Stimulated activated CD8-positive, alpha-beta memory T cell treated with anti-CD3 and anti-CD28 coated beads, Interleukin-15, amount 100 ng/mL, for 48 hours (primary cell): ENCODE measurements at places on chromosomes 2 and 18.

DNA sequence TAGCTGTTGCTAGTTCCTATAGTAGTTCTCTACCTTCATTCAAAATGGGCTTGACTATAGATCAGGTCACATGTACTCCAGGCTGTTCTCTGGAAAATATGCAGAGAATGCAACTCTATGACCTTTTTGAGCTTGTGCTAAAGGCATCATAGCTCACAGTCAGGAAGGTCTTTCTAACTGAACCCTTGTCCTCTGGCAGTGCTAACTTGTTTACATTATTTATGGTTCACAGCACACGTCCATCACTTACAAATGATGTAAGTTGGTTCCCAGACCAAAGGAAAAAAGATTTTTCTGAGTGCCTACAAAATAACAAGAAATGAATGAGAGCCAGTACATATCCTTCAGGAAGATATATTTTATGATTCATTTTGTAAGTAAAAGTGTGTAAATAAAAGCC lies 236.1 kb downstream of the GCA start:
- no peak for DNase-seq

DNA sequence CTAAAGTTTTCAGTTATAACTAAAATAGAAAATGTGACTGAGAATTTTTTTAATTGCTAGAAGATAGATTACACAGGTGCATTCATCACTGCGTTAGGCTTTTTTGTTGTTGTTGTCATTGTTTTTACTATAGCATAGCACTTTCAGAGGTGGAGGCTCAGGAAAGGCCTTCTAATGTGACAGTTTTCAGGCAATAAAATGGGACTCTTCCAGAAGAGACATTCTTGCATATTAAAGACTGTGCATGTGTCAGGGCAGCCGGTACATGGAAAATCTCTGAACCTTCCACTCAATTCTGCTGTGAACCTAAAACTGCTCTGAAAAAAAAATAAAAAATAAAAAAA lies 175.2 kb downstream of the METTL4 start:
- DNase-seq: no peak

DNA sequence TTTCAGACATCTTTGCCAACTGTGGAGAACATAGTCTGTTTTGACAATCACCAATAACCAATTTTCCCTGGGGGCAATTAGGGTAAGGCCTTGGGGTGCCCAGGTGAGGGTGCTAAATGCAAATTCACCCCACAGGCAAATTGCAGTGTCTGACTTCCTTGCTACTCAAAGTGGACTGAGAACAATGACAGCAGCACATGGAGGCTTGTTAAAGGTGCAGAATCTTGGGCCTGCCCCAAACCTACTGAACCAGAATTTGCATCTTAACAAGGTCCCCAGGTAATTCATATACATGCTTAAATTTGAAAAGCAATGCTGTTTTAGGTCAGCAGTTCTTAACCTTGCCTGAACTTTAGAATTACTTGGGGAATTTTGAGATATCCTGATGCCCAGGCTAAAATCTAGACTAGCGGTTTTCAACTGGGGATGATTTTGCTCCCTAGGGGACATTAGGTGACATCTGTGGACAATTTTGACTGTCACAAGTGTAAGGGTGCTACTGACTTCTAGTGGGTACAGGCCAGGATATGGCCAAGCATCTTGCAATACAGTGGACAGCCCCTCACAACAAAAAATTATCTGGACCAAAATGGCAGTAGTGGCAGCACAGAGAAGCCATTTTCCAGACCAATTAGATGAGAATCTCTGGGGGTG lies 80.2 kb upstream of the GCFC2 start:
- no peak for DNase-seq

- no peak for DNase-seq
Observed at GRCh38 chr2:95041060-95041823, 15.7 kb downstream of the MAL start.

DNA sequence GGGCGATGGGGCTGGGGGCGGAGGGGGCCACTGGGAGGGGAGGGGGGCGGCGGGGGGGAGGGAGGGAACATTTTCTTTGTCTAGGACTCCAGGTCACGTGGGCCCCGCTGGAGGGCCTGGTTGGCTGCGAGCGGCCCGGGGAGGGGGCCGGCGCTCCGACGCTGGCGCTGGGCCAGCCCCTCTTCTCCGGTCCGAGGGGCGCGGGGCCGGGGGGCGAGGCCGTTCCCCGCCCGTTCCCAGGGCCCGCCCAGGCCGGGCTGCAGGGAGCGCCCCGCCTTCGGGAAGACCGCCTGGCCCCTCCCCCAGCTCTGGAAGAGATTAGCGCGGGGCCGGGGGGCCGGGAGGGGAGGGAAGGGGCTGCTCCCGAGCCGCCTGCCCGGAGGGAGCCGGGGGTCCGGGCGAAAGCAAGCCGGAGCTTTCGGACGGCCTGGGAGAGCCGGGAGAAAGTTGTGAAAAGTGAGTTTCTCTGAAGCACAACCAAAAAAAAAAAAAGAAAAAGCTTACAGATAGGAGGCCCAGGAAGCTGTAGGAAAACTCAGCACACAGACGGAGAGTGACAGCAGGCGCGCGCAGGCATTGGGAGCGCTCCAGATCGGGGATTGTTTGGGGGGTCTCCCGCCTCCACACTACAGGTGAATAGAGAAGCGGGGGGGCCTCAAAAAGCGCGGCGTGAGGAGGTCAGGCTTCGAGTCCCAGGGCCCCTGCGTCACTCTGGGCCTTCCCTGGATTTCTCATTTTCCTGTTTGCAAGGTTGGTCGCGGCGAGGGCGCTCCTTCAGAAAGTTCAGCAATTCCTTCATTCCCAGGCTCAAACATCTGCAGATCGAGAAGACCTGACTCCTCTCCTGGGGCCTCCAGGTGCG lies 84.1 kb upstream of the POMC start:
- no peak for DNase-seq

- DNase-seq: no peak
Observed at GRCh38 chr2:235021752-235022151, 69.9 kb downstream of the SH3BP4 start.

DNA sequence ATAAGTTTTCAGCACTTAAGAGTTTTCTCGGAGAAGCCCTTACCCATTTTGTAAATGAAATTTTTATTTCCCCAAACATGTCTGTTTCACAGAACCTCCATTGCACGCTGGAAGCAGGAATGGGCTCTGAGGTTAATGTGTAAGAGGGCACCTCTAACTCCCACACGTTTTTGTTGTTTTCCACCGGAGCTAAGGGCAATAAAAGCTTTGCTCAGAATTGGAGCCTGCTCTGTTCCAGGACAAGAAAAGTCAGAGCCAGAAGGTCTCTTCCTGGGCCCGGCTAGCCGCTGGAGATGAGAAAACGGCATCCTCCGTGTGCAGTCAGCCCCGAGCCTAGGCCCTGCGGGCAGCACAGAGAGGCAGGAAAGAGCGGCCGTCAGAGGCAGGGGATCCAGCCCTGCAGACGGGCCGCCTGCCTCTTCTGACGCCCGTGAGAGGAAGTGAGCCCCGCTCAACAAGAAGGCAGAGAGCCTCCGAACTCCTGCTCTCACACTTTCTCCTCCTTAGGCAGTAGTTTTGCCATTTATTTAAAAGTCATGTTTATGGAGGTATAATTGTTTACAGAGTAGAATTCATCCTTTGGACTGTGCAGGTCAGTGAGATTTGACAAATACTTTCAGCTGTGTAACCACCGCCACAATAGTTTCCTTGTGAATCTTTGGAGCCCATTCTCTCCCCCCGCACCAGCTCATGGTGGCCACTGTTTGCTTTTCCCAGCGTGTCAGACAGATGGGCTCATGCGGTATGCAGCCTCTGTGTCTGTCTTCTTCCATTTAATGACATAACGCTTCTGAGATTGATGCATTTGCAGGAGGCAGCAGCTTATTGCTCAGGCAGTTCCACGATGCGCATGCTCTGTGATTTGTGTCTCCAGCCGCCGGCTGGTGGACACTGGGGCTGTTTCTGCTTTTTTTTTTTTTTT lies 117.3 kb downstream of the GALR1 start:
- DNase-seq: no peak

GRCh38 chr2:189408294-189408693 lies 33.0 kb upstream of the WDR75 start:
- DNase-seq: no peak

- DNase-seq: no peak
Observed at GRCh38 chr2:108164318-108164717, 75.5 kb upstream of the SULT1C3 start.

- no peak for DNase-seq
Observed at GRCh38 chr2:146124741-146125140, 1604.8 kb upstream of the ZEB2 start.

GRCh38 chr18:59219672-59220163 lies at the start of gene GRP:
GRP (plus strand) TSS chr18:59220158; CDS start chr18:59220266, 108 bp downstream.
- DNase-seq: no peak

DNA sequence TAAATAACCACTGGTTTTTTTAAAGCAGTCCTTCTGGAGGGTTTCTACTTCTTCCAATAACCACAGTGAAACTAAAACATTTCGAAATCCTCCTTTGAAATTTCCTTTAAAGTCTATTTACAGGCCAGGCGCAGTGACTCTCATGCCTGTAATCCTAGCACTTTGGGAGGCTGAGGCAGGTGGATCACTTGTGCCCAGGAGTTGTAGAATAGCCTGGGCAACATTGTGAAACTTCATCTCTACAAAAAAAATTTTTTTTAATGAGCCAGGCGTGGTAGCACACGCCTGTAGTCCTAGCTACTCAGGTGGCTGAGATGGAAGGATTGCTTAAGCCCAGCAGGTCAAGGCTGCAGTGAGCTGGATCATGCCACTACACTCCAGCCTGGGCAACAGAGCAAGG lies 15.2 kb downstream of the KIDINS220 start:
- DNase-seq: no peak

- DNase-seq: no peak
Observed at GRCh38 chr2:46327627-46328026, 30.4 kb downstream of the EPAS1 start.

DNA sequence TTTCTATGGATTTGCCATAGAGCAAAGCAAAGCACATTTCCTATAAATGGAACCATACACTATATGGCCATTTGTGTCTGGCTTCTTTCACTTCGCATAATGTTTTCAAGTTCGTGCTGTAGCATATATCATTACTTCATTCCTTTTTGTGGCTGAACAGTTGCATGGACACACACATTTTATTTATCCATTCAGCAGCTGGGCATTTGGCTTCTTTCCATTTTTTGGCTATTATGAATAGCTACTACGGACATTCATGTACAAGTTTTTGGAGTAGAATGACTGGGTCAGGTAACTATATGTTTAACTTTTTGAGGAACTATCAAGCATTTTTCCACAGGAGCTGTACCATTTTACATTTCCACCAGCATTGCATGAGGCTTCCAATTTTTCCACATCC lies 10.7 kb upstream of the SELENOI start:
- DNase-seq: no peak

- no peak for DNase-seq
Observed at GRCh38 chr18:75880925-75881504, 453.5 kb upstream of the SMIM21 start.

DNA sequence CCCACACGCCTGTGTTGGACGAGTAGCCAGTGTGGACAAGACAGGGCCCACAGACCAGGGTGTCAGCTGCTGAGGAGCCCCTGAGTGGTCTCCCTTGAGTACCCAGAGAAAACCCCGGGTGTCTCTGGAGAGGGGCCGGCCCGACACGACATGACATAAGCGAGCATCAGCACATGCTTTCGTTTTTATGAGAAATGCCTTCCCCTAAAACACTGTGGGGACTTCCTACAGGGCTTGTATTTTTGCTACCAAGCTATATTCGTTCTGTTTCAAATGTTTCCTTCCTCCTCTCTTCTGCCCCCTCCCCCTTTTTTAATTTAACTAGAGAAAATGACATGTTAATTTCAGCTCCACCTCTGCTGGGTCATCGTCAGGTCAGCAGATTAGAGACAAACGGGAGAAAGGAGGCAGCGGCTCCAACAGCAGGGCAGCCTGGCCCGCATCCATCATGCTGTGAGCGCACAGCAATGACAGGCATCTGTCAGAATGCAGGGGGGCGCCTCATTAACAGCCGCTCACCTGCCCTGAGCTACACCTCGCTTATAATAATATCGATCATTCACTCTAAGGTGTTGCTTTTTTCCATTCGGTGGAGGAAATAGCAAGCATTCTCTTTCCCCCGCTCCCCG lies 286.2 kb downstream of the ZNF516 start:
- DNase-seq: no peak

GRCh38 chr18:12867441-12868123 lies 16.5 kb downstream of the PTPN2 start:
- no peak for DNase-seq

DNA sequence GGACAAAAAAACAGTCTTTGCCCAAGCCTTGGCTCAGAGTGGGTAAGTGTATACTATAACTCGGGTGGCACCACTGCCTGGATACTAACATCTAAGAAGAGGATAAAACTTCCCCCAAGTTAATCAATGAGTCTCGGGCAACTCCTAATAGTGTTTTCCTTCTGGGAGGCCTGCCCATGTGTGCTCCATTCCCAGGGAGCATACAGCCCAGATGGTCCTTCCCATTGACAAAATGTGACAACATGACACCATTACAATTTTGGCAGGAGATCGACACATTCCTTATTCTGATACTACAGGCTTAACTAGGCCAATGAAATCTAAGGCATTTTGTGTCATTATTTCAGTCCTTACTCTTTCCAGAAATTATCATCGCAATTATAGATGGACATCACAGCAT lies 52.7 kb upstream of the CRIM1 start:
- no peak for DNase-seq

DNA sequence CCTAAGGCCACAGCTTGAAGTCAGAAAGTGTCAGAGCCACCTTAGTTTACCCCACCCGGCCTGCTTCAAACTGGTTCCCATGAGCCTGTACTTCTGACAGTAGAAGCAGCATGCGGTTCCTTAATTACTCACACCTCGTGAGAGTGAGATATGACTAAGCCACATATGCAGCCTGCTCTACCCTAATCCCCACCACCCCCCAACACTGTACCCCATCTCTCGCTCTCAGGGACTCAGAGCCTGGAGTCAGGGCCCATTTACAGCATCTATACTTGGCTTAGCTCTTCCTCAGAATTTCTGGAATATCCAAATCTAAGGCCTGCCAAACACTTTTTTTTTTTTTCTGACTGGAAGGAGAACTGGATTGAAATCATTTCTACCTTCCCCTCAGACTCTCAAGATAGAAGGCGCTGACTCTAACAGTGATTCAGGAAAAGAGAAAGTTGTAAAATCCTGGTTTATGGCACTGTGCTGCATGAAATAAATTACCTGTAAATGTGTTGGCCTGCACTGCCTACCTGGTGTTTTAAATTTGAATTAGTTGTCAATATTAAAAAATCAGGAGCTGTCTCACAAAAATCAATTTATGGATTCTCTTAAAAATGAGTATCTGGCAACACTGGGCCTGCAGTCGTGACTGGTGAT lies 360.0 kb downstream of the RND3 start:
- DNase-seq: no peak

GRCh38 chr2:28394997-28395333 lies 2.3 kb downstream of the FOSL2 start:
- DNase-seq: no peak

DNA sequence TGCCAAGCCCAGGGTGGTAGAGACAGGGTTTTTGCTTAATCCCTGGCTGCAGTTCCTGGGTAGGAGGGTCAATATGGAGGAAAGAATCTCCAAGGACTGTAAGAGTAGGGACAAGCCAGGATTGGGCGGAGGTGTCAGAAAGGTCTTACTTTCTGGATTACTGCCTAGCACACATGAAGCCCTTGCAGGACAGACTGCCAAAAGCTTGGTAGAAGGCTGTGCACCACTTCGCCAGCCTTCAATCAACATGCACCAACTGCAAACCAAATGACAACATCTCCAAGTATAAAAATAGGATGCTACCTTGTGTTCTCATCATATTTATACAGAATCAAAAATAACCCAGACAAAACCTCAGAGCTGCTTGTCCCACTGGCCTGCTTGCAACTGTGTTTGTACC lies 3.7 kb downstream of the ZNF142 start:
- no peak for DNase-seq
